Activated T-helper 9 cell treated with anti-CD3 and anti-CD28 coated beads, Interleukin-2, amount 50 U/mL, for 16 hours (primary cell): ENCODE measurements at places on chromosomes 1 and 21.

DNA sequence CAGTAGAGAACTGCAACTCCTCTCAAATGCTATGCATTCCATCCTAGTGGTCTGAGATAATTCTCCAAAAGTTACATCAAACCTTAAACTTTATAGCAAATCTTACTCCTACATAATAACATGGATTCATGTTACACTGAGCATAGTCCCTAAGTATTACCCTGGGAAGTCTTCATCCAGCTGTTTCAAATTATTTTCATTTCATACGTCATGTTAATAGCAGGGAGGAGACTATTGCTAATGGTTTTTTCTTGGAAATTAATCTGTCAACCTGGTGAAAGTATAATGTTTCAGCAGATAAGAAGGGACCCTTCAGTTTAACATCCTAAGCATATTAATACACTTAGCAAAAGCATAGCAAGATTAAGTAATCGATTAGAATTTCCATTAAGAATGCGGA is 318.1 kb downstream of the USP25 start:
- DNase-seq, result no peak

GRCh38 chr21:46125846-46126301 is 28.0 kb downstream of the COL6A2 start:
- no peak for DNase-seq

- no peak for DNase-seq
Observed at GRCh38 chr1:238499021-238499420, 608.3 kb upstream of the ZP4 start.

DNA sequence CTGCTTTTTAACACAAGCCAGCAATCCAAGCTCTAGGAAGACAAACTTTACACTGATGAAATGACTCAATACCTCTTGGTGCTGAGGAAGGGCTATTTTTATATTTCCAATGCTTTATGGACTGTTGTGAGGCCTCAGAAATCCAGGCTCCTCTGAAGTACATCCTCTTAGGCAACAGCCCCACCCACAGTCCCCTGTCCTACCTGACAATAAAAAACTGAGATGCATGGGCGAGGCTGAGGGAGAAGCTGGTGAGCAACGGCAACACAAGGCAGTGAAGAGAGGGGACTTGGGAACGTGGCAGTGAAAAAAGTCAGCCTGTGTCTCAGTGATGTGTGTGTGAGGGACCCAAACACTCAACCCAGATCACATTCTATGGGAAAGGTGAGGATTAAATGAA is 10.1 kb upstream of the CPT2 start:
- no peak for DNase-seq

- no peak for DNase-seq
Observed at GRCh38 chr1:30253361-30253760, 470.0 kb downstream of the MATN1 start.

- DNase-seq, result no peak
Observed at GRCh38 chr1:247829656-247830055, 5.7 kb upstream of the OR14A16 start.
